ENCODE measurements at places on chromosomes 12 and 14.

- DNase-seq = no peak
Observed at GRCh38 chr14:22668863-22669262, 24.7 kb upstream of the OR6J1 start.

DNA sequence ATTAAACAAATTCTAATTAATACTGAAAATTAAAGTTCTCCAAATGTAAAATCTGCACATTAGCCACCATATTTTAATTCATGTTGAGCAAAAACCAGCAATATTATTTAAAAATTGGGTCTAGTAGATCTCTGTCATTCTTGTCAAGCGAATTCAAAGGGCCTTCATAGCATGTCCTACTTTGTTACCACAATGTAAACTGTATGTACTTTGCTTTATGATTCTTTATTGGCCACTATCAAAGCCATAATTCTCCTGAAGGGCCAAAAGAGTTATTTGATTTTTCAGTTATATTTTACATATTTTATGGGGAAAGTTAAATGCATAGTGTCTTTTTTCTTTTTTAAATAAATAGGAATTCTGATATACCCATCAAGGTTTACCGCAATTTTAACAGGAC is 117.9 kb downstream of the RPS6KA5 start:
- DNase-seq = no peak

DNA sequence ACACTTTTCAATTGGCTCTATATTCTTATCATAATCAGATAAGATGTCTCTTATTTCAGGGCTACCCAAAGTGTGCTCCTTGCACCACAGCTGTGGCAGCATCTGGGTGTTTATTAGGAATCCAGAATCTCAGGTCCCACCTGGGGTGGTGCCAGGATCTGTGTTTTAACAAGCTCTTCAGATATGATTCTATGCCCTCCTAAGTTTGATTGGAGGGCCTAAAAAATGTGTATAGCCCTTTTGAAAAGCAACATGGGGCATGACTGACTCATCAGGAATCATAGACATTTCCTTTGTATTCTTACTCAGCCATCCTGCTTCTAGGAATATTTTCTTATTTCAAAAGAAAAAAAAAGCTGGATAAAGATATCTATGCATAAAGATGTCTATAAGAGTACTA is 103.1 kb downstream of the HELB start:
- no peak for DNase-seq

DNA sequence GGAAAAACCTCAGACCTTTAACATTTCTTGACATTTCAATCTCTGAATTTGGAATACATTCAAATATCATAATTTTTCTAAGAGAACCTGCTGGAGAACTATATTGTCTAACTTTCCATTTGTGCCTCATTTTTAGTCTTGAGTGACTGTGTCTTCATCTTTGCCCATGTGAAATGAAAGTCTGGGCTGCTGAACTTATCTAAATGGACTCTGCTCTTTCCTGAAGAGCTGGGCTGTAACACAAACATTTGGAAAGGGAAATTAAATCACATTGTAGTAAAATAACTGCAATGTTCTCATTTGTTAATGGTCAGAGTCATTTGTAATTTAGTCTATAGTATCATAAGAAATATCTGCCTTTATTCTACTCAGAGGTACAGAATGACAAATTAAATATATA is 373.1 kb downstream of the LRIG3 start:
- no peak for DNase-seq

GRCh38 chr14:79405512-79405910 is 805.8 kb downstream of the DIO2 start:
- no peak for DNase-seq

- no peak for DNase-seq
Observed at GRCh38 chr12:93167841-93168492, 209.8 kb upstream of the NUDT4 start.

DNA sequence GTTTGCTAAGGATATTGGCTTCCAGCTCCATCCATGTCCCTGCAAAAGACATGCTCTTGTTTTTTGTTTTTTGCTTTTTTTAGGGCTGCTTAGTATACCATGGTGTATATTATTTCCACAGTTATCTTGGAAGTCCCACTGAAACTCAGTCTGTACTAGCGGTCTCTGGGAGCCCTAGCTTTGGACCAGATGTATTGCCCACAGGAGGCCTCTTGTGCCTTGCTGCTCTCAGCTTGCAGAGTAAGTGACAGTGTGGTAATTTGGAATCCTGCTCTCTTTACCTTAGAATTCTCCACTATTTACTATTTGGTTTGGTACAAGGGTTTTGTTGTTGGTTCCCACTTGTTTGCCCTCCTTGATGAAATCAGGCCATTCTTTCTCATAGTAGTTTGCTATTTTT is 1022.9 kb downstream of the LRFN5 start:
- no peak for DNase-seq

DNA sequence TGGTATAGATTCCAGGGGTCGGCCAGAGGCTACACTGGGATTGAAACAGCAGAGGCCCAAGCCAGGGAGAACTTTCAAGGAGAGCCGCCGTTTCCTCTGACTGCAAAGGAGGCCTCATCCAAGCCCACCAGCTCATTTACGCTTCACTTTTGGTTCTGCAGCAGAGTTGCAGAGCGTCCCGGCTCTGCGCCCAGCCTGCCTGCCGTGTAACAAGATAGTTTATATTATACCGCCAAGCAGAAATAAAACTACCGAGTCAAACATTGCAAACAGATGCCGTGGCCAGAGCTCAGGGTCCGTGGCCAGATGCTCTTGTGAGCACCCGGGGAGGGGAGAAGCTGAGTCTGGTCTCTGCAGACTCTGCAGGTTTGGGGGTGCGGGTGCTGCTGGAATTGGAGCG is 60.7 kb upstream of the TBX3 start:
- no peak for DNase-seq

GRCh38 chr12:131261906-131262305 is 308.2 kb downstream of the ADGRD1 start:
- no peak for DNase-seq

GRCh38 chr14:58088961-58089360 is 63.1 kb downstream of the ARMH4 start:
- DNase-seq = no peak

GRCh38 chr14:77067632-77068516 is 30.2 kb upstream of the CIPC start:
- DNase-seq = peak; percentile 55

- no peak for DNase-seq
Observed at GRCh38 chr12:92721656-92722055, 18.9 kb downstream of the PLEKHG7 start.

- DNase-seq = no peak
Observed at GRCh38 chr14:94161981-94162380, 12.1 kb upstream of the PPP4R4 start.

- no peak for DNase-seq
Observed at GRCh38 chr12:100391856-100392255, 35.0 kb downstream of the SLC17A8 start.

DNA sequence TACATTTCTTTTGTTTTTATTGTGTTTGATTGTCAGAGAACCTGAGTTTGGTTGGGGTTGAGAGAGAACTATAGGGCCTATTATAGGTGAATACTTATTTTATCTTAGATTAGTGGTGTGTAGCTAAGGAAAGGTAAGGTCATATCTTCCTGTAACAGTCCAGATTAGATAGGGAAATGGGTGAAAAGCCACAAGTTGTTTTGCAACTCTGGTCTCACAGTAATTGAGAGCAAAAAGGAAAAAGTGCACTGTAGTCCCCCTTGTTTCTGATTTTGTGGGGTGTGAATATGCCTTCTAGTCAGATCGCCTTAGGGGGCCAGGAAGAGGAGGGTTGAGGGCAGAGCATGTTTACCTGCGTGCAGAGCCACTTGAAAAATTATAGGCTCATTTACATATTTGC is 8.9 kb downstream of the MSRB3 start:
- no peak for DNase-seq

- DNase-seq = no peak
Observed at GRCh38 chr14:100015251-100015655, 50.0 kb upstream of the EVL start.

- DNase-seq = no peak
Observed at GRCh38 chr14:104903990-104904389, 20.7 kb upstream of the PLD4 start.

GRCh38 chr12:77923882-77924281 is 93.2 kb downstream of the NAV3 start:
- no peak for DNase-seq

DNA sequence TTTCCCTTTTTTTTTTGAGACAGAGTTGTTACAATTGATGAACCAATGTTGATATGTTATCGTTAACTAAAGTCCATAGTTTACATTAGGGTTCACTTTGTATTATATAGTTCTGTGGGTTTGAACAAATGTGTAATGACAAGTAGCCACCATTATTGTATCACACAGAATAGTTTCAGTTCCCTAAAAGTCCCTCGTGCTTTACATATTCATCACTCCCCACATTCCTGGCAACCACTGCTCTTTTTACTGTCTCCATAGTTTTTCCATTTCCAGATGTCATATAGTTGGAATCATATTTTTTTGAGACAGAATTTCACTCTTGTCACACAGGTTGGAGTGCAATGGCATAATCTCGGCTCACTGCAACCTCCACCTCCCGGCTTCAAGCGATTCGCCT is 12.5 kb downstream of the HSD17B6 start:
- DNase-seq = no peak

GRCh38 chr12:18343708-18344107 is 82.4 kb downstream of the PIK3C2G start:
- DNase-seq = no peak

DNA sequence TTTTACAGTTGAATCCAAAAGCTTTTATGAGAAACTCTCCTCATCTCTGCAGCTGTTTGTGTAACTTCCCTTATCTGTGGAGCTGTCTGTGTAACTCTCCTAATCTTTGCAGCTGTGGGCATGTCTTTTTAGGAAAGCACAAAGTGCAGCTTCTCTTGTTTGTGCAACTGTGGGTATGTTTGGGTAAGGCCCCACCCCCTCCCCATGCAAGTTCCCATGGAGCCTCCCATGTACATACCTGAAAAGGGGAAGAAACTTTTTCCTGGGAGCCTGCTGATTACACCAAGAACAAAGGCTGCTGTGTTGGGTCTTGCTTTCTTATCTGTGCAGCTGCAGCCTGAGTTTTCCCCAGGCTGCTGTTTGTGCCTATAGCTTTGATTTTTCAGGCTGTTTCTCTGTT is 42.7 kb upstream of the CDKN3 start:
- DNase-seq = no peak

- no peak for DNase-seq
Observed at GRCh38 chr14:59208224-59208814, 19.9 kb downstream of the DAAM1 start.
